Stimulated activated memory B cell treated with anti-CD40 and anti-IgM and Interleukin-4, amounts not matched to agents 10 μg/mL and 1 μg/mL and 100 μg/mL, for 72 hours (primary cell): ENCODE measurements at places on chromosomes 2 and 18.

GRCh38 chr18:61967252-61967891 is 74.6 kb upstream of the RNF152 start:
- ATAC-seq: no peak

DNA sequence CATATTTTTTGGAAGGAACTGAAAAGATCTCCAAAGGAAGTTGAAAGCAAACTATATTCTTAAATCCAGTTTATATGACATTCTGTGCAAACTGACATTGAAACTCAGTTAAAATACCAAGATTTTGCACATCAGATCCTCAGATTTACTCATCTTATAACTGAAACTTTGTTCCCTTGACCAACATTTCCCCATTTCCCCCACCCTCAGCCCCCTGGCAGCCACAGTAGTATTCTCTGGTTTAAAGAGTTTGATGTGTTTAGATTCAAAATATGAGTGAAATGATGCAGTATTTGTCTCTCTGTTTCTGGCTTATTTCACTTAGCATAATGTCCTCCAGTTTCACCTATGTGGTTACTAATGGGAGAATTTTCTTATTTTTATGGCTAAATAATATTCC is 99.2 kb upstream of the ITGA4 start:
- ATAC-seq: no peak

GRCh38 chr2:240663546-240664190 is 19.0 kb downstream of the AQP12B start:
- no peak for ATAC-seq

GRCh38 chr2:101120124-101120996 is 30.8 kb downstream of the TBC1D8 start:
- ATAC-seq: peak; percentile 67

- ATAC-seq: peak; percentile 46
Observed at GRCh38 chr2:132670496-132671150, 618 bp upstream of the LYPD1 start.

DNA sequence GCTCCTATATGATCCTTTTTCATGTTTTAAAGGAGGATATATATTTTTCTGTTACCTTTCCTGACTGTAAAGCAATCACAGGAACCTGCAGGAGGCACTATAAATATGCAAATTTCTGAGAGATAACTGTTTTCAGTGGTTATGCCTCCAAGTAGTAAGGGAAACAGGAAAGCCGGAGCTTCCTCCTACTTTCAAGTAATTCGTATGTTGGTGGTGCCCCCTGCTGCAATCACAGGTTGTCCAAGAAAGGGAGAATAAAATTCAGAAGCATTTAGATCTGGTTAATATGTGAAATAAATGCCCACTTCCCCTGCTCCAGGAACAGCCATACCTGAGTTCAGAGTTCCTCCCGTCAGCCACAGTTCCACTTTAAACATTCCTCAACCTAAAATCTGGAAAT is 12.0 kb upstream of the BCL11A start:
- no peak for ATAC-seq

- no peak for ATAC-seq
Observed at GRCh38 chr2:22329211-22330154, 1055.5 kb upstream of the KLHL29 start.

GRCh38 chr2:43178602-43179542 is 47.5 kb downstream of the ZFP36L2 start:
- ATAC-seq: no peak

DNA sequence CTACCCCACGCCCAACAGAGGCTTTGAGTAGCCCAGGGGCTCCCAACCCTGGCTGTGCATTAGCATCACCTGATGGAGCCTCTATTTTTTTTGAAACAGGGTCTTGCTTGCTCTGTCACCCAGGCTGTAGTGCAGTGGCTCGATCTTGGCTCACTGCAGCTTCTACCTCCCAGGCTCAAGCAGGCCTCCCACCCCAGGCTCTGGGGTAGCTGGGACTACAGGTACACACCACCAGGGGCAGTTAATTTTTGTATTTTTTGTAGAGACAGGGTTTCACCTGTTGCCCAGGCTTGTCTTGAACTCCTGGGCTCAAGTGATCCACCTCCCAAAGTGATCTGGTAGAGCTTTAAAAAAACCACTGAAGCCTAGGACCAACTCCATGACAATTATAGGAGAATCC is 394.8 kb upstream of the ATP5MC3 start:
- ATAC-seq: peak; percentile 11

- ATAC-seq: no peak
Observed at GRCh38 chr2:185202945-185203528, 535.6 kb upstream of the FSIP2 start.

GRCh38 chr2:215505044-215505786 is 69.3 kb upstream of the FN1 start:
- ATAC-seq: no peak

DNA sequence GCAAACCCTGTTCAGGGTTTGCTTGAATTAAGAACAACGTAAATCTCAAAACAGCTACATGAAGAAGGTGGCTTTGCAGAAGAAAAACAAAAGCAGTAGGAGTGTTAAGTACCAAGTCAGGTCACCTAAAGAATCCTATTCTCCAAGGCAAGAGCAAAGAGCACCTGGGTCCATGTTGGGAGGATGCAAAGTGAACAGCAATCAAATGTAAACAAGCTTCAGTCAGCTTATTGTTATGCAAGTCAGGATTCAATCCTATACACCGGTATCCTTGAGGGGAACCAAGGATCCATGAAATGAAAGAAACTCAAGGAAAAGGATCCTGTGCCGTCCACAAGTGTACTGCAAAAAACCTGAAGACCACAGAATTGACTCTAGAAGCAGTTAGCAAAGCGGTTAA is 261.0 kb upstream of the DDX18 start:
- no peak for ATAC-seq

DNA sequence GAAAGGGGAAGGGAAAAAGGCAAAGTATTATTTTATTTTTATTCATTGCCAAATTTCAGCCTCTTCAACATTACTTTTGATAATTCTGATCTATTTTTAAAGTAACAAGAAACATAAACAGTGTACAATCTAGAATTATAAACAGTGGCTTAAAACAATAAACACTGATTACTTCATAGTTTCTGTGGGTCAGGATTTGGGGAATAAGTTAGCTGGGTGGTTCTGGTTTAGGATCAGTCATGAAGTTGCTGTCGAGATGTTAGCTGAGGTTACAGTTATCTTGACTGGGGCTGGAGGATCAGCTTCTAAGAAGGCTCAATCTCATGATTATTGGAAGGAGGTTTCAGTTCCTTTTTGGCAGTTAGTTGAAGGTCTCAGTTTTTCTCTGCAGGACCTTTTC is 109.2 kb downstream of the SCN2A start:
- ATAC-seq: peak; percentile 24

DNA sequence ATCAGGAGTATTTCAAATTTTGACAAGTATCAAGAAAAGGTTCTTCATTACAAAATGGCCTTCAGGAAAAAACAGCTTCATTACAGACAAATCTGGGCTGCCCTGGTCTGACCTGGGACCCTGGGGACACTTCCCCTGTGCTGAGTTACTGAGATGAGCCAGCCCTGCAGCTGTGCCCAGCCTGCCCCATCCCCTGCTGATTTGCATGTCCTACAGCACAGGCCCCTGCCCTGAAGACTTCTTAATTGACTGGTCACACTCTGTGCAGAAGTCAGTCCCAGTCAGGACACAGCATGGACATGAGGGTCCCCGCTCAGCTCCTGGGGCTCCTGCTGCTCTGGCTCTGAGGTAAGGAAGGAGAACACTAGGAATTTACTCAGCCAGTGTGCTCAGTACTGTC is 235.1 kb downstream of the ANKRD36B start:
- ATAC-seq: peak; percentile 61

DNA sequence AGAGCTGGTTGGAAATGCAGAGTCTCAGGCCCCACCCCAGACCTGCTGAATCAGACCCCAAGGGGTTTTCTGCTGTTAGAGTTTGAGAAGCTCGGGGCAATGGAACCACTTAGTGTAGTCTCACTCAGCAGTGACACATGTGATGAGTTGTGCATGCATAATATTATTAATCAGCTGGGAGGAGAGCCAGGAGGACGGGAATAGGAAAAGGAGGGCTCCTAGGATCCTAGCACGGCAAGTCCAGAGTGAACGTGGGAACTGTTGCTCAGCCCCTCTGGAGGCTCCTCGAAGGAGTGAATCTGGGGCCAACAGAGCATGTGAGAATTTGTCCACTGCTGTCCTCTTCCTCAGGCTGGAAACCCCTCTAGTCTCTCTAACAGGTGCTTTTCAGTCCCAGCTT is 87.1 kb downstream of the HS1BP3 start:
- no peak for ATAC-seq

DNA sequence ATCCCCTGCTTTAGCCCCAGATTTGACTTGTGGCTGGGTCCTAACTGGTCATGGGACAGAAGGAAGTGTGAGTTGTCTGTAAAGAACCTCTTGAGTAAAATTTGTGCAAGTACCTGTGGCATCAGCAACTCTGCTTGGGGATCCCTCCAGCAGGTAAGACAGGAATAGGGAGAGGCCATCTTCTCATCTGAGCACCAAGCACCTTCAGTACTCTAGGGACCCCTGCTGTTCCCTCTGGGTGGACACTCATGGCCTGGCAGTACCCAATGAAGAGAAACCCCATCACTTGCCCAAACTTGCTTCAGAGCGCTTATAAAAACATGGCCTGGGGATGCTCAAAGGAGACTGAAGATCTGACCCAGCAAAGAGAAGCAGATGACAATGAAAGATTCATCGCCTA is 297.8 kb downstream of the SP3 start:
- ATAC-seq: peak; percentile 28

DNA sequence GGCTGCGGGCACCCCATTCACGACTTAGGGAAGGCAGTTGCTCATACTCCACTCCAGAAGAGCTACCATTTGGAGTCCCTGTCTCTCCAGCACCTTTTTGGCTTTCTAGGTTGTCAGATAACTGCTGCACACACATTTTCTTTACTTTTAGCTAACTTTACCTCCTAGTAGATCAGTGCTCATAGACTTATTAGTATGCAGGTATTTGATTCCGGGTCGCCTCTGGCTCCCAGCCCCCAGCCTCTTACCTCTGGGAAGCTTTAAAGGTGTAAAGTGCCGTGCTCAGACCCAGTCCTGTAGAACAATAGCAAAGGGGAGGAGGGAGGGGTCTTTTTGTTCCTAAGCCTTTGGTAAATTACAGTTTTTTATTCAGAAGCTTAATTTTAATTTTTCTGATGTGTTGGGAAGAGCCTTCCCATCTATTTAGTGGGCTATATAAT is 102.9 kb downstream of the SPTBN1 start:
- peak; percentile 2 for ATAC-seq

- ATAC-seq: peak; percentile 26
Observed at GRCh38 chr2:146748046-146748445, 1096.8 kb upstream of the ACVR2A start.

DNA sequence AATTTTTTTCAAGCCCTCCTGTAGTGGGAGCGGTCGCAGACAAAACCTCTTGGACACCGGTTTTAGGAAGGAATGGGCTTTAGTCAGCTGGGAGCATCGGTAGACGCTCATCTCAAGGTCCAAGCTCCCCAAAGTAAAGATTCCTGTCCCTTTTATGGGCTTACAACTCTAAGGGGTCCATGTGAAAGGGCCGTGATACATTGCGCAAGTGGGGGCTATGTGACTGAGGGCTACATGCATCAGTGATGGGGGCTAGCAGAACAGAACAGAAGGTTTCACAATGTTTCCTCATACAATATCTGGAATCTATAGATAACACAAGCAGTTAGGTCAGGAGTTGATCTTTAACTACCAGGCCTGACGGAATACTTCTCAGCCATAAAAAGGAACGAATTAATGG is 62.5 kb downstream of the CAMKMT start:
- no peak for ATAC-seq

- ATAC-seq: no peak
Observed at GRCh38 chr2:172829229-172829628, 93.6 kb downstream of the RAPGEF4 start.

DNA sequence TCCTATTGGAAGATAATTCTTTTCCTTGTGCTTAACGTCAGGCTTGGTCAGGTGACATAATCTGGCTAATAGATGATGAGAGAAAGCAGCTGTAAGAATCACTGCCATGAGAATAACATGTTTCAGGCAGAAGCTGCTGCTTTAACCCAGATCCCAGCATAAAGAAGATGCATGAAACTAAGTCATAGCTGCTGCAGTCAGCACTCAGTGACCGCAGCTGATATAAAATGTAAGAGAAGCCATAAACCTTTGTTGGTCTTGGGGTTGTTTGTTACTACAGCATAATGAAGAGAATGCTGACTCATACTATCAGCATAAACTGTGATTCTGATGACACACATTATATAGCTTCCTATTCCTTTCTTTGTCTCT is 274.3 kb upstream of the TRIB2 start:
- ATAC-seq: no peak

DNA sequence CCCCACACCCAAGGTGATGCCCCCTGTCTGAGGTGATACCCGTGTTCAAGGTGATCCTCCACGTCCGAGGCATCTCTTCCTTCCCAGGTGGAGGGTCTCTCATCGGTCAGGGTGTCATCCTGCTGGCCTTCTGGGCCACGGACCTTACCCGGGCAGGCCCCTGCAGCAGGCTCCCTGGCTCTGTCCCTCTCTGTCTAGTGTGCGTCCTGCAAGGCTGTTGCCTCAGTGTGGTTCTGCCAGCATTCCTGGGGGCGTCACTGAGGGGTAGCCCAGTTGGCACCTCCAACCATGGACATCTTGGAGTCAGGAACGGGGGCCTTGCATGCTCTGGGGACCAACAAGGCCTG is 5.6 kb upstream of the PER2 start:
- no peak for ATAC-seq

DNA sequence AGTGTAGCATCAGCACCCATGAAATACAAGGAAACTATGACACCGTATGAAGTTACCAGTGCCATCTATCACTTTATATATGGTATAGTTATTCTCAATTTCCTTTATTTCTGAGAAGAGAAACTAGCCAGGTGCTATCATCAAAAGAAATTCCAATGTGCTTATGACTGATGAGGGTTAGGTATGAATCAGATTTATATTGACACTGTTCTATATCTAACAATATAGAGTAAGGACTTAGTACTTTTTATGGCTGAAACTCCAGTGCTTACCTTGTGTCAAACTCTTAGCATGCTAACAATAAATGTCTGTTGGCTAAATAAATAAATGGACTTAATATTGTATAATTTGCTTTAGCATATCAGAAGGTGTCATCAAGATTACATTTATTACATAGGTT is 6.9 kb downstream of the METTL4 start:
- ATAC-seq: no peak

GRCh38 chr2:181072486-181073235 is 92.3 kb downstream of the UBE2E3 start:
- ATAC-seq: no peak

DNA sequence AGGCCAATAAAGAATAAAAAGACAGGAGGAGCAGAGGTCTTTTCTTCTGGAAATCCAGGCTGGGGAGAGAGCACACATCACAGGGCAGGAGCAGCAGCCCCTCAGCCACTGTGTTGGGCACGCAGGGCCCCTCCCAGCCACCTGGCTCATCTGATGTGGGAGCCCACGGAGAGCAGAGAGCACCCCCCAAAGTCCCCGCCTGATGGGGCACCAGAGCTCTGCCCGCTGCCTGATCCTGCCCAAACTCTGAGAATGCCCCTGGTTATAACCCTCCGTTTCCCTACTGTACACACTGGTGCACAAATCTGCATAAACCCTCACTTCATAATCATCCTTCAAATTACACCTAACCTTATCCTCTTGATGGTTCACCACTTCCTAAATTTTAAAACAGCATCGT is 111.3 kb downstream of the HDAC4 start:
- ATAC-seq: peak; percentile 49

- ATAC-seq: peak; percentile 41
Observed at GRCh38 chr18:74446631-74447403, 10.3 kb downstream of the DIPK1C start.
